ENCODE measurements at places on chromosomes 5 and 9. TPM values are rescaled to one million over a fixed set of nuclear protein-coding genes. Genes with fewer than 3 reads are reported as not detected.

- DNase-seq, result no peak
Measured at GRCh38 chr5:147160902-147161700, 73.7 kb upstream of the STK32A start.

DNA sequence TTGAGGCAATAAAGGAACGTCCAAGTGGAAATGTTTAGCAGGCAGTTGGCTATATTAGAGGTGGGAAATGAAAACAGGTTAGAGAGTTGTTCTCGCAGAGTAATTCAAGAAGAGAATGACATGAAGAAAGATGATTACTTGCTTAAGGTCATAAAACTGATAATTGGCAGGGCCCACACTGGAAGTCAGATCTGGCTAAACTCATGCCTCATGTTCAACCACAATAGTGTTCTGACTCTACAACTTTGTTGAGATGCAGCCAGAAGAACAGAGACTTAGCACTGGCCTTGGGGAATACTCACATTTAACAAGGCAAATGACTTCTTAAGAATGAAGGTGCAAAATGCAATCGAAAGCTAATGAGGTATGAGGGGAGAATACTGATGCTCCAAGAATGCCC is 27.2 kb upstream of the TNFSF8 start:
- no peak for DNase-seq

DNA sequence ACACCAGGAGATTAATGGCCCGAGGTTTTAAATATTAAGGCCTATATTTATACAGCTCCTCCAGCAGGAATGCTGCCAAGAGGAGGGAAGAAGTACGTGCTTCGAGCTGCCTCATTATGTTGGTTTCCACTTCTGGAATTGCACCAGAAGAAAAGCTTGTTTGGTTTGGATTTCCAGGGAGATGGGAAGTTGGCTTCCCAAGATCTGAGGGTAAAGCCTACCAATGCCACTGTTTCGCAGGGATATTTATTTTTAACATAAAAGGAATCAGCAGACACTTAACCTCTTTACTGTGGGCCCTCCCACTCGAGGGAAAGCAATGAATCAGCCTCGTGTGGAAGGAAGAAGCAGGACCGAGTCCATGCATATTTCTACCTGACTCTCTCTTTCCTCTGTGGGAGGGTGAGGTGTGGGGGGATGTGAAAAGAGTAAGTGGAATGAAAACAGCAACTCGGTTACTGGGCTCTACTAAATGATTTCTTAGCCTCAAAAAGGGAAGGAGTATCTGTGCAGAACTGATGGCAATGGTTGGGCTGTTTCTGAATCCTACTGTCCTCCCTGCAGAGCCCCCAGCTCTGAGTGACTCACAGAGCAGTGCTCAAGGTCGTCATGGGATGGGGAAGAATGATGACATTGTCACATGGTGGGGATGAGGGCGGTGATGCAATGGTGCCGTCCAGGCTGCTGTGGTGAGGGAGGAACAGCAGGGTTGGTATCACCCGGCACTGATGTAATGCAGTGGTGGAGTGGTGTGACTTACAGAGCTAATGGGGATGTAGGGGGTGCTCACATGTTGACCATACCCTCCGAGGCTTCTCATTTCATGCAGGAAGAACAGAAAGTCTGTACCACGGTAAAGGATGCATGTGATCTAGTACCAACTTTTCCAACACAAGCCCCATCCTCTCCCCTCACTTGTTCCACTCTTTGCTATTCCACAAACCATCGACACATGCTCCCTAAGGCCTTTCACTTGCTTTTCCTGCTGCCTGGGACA is 215.0 kb upstream of the PANK3 start:
- peak; percentile 52 for DNase-seq

DNA sequence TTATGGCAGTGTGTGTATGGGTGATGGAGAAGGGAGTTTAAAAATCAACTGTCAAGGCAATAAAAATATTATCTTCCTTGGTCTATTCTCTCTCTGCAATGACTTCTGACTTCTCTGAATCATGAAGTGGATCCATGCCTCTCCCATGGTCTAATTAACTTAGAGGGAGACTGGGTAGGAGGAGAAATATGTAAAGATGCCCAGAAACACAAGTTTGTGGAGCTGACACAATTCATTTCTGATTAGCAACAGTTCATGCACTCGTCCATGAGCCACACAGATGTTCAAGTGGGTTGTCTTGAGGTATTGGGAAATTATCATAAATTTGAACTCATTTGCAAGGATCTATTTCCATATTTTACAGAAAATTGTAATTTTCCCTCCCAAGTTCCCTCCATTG is 38.1 kb downstream of the INSYN2B start:
- DNase-seq, result no peak

DNA sequence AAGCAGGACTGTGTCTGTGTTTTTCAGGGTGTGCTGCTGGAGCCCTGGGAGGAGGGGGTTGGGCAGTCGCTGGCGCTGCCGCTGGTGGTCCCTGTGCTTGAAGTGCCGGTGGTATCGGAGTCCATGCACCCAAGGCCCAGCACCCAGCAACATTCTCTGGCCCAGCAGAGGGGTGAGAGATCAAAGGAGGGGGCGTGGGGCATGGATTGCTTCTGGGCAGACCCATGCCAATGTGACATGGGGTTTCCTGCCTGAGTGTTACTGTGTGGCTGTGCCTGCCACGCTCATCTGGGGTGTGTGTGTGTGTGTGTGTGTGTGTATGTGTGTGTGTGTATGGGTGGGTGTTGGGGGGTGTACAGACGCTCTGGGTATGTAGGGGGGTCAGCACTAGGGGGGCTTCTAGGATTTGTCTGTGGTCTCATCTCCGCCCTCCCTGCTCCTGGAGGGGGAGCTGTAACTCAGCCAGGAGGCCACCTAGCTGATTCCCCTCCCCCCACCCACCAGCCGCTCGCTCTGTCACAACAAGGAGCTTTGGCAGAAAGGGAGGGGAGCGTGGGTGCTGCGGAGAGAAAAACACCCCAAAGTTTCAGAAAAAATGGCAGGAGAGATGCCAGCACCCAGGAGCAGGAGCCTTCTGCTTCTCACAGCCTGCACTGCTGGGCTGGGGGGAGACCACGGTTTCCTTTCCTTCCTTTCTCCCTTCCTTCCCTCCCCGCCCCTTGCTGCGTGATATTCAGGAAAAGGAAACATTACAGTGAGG is 35.9 kb upstream of the HSPA9 start:
- no peak for DNase-seq

GRCh38 chr5:66223637-66224036 is 79.5 kb downstream of the SREK1 start:
- no peak for DNase-seq

- no peak for DNase-seq
Measured at GRCh38 chr5:168948746-168949145, 352.2 kb downstream of the SLIT3 start.

DNA sequence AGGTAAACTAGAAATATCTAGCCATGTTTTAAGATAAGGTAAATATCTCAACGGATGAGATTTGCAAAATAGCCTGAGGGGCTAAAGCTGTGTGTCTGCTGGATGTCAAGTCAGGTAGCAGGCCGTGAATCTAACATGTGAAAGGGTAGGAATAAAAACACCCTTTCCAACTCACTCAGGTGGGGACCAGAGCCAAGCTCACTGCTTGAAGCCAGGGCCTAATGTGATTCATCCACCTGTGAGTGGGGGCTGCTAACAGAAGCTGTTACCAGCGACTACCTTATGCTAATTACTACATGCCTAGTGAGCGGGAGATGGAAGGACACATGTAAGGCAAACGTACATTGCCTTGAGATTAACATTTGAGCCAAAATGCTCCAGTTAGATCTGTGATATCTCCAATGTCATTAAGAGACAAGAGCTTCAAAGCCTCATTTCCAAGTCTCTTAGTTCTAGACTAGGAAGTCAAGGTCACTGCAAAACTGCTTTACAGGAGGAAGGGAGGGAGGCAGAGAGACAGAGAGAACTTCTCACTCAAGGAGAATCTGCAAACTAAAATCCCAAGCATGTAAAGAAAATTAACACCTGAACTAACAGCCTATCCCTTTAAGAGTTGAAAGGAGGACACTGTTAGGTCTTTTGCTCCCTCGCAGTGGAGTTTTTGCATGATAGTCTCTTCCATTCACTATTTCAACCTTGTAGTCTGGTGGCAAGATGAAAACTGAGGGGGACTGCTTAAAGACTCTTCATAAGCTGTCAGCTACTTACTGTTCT is 141.6 kb upstream of the RPS23 start:
- no peak for DNase-seq

DNA sequence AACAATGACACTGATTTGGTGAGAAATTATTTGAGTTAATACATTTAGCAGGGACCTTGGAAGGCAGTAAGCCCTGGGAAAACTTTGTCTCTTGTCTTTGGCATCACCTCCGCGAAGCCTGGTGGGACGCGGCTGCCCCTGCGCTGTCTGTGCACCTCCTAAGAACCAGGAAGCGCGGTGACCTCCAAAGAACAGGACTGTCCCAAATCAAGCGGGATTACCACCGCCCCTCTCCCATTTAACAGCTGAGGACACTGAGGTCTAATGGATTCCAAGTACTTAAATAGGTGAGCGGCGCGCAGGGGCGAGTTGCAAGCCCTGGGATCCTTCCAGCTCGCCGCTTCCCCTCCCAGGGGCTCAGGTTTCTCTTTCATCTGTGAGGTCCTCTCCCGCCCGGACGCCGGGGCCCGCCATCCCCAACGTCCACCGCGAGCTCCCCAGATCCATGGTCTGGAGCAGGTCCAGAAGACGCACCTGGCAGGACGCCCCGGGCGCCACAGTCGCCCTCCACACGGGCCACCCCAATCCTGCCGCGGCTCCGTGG is 432 bp downstream of the STARD4 start:
- no peak for DNase-seq

DNA sequence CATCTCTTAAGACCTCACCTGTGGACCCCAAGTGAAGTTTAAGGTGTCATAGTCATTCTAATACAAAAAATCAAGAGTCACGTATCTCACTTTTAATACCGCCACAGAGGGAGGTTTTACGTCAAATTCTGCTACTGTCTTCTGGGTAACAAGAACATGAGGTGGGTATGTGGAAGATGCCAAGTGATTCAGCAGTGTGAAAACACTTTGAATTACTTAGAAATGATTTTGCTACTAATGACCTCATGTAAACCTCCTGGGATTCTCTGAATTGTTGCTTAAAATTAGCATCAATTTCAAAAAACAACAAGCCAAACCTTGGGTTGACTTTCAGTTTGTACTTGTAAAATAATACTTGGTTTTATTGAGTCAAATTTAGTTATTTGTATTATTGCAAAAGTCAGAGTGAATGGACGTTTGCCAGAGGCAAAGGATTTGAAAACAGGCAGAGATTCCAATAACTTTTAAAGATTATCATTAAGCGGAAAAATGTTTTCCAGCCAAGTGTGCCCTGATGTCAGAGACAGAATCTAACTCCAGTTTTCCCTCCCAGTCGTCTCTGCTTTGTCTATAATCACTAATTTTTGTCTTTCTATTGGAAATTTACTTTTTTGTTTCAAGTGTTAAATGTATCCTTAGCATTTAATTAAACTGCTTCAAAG is 8.8 kb downstream of the DMRT2 start:
- no peak for DNase-seq

BTNL8 gene
- 3.6 TPM for total RNA-seq

MYMK gene
- total RNA-seq, result not detected

MRPL50 gene
- 9.0 TPM for total RNA-seq
